GM13977 (cell line): ENCODE measurements at places on chromosomes 2 and 18.

- DNase-seq: no peak
Measured at GRCh38 chr2:182391443-182391842, 35.4 kb downstream of the PDE1A start.

- no peak for DNase-seq
Measured at GRCh38 chr2:235674146-235674545, 180.3 kb downstream of the AGAP1 start.

GRCh38 chr2:86372641-86373502 is 35.4 kb upstream of the REEP1 start:
- no peak for DNase-seq

GRCh38 chr18:72985686-72986085 is 117.9 kb upstream of the NETO1 start:
- DNase-seq: no peak

DNA sequence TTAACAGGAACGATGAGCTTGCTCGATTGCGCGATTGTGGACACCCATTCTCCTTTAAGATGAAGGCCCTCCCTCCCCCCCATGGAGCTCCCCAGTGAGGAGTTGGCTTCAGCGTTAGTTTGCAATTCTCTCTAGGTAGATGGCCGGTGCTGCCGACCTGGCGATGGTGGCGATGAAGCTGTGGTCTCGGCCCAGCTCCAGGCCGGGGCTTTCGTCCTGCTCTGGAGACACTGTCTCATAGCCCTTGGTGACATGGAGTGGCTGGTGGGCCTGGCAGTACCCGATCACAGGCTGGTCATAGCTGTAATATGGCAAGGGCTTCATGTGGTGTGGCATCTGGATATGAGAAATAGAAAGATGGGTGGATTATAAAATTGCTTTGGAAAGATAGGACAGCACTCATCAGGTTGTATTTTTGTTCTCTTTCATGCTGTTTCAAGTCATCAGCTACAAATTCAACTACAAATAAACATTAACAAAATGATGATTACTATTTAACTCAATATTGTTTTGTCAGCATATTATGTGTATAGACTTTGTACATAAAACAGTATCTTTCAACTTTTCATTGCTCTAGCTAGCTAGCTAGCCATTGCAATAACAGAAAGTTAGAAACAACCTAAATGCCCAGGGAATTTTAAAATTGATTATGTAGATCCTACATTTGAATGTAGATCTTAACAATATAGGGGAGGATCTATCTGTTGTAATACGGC is 773.4 kb downstream of the LRRTM4 start:
- no peak for DNase-seq

GRCh38 chr18:47248604-47249313 is 2.7 kb downstream of the SKOR2 start:
- no peak for DNase-seq

DNA sequence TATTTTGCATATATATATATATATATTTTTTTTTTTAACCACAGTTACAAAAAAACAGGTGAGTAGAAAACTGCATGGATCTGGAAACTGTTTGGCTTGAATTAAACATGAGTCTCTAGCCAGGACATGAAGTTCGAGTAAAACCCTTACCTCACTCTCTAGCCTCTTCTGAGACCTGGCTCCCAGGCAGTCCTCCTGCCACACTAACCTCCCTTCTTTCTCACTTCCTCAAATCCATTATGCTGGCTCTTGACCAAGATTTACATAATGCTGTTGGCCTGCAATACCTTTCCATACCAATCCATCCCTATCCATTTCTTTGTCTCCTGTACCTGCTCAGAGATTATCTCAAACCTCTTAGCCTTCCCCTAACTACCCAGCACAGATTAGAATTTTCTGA is 34.0 kb downstream of the PIGN start:
- no peak for DNase-seq

GRCh38 chr2:241813644-241814392 is 4.8 kb downstream of the NEU4 start:
- DNase-seq: peak; percentile 52

- no peak for DNase-seq
Measured at GRCh38 chr2:241509155-241509784, 886 bp upstream of the STK25 start.

DNA sequence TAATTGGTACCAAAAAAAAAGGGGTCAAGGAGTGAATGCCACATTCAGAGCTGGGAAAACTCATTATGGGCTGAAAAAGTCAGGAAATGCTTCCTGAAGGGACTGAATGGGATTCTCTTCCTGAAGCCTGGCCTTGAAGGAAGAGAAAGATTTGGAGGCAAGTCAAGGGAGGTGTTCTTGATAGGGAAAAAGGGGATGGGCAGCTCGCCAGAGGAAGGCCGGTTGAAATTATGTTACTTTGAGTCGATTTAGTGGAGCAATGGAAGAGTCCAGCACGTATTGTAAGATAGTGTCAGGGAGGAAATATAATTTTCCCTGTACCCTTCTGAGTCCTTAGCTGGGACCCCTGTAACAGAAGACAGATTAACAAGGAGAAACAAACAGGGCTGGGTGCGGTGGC is 115.3 kb upstream of the STPG4 start:
- DNase-seq: no peak

DNA sequence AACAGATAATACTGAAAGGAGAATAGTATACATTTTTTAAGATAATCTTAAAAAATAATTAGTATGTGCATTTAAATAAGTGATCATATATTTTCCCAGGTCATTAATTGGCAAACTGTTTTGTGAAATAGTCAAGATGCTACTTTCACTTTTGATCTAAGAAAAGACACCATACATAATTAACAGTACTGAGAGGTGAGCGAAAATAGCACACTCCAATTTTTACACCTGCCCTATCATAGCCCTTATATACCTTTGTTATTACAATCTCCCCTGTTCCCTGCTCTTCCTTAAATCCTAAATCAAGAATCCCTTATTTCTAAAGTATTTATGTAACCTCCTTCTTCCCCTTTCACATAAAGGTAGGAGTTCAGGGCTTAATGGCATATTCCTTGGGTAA is 500.1 kb upstream of the LRATD1 start:
- DNase-seq: no peak

- DNase-seq: no peak
Measured at GRCh38 chr2:72142570-72143440, 4.9 kb downstream of the CYP26B1 start.

GRCh38 chr2:8574196-8575037 is 107.4 kb upstream of the ID2 start:
- peak; percentile 61 for DNase-seq

- no peak for DNase-seq
Measured at GRCh38 chr2:33510586-33510968, 34.1 kb downstream of the RASGRP3 start.

DNA sequence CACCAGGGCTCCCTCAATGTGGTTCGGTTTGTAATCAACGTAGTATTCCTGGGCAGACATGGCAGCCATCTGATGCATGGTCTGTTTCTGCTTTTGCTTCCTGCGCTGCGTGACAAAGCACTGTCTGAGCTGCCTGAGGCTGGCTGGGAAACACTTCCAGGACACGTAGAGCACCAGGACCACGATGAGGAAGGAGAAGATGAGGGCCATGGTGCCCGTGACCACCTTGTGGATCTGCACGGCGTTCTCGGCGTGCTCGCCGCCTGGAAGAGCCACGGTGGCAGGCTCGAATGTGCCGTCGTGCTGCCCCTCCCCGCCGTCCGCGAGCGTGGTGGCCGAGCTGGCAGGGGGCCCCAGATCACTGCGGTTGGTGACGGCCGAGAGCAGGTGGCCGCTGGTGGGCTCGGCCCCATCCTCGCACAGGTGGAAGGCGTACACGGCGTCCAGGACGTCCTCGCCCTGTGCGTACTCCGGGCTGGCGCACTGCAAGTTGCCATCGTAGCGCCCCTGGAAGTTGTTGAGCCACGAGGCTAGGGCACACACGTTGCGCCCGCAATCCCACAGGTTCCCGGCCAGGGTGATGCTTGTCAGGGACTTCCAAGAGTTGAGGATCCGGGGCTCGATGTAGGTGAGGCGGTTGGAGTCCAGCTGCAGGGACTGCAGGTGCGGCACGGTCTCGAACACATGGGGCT is 2.1 kb downstream of the LRRTM1 start:
- no peak for DNase-seq

GRCh38 chr2:240205348-240205747 is 64.9 kb upstream of the OTOS start:
- no peak for DNase-seq

GRCh38 chr2:224780106-224780505 is 63.9 kb upstream of the CCDC195 start:
- no peak for DNase-seq

DNA sequence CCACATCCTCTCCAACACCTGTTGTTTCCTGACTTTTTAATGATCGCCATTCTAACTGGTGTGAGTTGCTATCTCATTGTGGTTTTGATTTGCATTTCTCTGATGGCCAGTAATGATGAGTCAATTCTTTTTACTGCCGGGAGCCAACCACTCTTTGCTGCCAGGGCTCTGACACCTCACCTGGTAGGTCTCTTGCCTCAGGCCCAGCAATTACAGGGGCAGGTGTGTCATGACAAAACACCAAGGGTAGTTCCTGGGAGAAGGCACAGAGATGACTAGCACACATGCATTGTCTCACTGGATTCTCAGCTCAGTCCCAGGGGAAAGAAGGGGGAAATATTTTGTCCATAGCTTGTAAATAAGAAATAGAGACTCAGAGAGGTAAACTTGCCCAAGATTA is 122.3 kb downstream of the CHST9 start:
- DNase-seq: no peak

- no peak for DNase-seq
Measured at GRCh38 chr2:67581751-67582150, 184.6 kb downstream of the ETAA1 start.

DNA sequence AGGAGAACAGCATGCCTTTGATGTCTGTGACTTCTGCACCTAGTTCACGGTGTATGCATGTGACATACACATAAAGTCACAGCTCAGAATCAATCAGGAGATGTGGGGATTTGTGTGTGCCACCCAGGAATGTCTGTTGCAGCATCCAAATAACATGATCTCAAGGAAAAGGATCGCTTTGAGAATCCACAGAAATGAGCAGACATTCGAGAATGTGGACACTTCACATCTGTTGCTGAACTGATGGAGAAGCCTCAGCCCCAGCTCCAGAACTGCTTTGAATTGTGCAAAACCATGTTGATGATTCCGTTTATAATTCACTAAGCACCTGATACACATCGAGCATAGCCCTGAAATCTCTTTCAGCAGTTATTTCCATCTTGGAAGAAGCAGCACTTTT is 208.6 kb downstream of the CMPK2 start:
- no peak for DNase-seq

GRCh38 chr2:239383036-239383758 is 17.6 kb downstream of the HDAC4 start:
- DNase-seq: no peak

DNA sequence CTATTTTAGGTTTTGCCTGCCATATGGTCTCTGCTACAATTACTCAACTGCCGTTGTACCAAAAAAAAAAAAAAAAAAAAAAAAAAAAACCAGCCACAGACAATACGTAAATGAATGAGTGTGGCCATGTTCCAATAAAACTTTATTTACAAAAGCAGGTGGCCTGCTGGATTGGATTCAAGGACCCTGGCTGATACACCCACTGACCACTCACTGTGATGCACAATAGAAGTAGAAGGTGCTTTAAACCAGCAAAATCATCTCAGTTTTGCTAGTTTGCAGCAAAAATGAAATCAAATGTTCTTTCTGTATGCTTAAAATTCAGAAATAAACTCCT is 137.4 kb downstream of the AKAIN1 start:
- DNase-seq: no peak

GRCh38 chr18:61993831-61994230 is 101.0 kb upstream of the RNF152 start:
- DNase-seq: no peak

- DNase-seq: no peak
Measured at GRCh38 chr2:144498277-144498676, 21.6 kb downstream of the ZEB2 start.

DNA sequence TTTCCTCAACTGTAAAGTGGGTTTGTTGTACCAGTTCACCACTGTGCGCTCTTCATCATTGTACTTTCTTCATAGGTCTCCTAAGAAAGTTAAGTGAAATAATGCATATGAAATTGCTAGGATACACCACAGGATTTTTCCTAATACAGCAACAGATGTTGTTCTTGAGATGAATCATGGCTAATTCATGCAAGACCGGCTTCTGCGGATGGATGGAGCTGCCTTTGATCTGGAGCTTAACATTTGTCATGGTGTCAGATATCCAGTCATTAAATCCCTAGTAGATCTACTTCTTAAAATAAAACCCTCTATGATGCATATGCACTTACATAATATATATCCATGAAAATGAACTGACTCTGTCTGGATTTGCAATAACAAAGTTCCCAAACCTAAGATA is 114.1 kb downstream of the COL6A3 start:
- DNase-seq: no peak

DNA sequence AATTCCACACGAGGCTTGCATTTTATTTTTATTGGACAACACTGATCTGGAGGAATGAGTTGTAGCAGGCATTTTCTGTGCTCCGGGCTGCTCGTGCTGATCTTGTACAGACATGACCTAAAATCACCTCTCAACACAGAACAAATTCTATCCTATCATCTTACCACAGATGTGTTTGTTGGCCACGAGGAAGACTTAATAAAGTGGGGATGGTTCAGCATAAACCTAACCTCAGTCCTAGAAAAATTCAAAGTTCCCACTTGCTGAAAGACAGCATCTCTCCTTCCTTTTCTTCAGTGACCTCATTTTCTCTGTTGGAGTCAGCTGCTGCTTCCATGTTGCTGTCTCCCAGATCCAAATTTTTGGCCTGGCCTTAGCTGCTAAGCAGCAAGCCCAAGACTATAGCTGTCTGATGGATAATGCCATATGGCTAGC is 45.3 kb downstream of the RBKS start:
- DNase-seq: no peak

DNA sequence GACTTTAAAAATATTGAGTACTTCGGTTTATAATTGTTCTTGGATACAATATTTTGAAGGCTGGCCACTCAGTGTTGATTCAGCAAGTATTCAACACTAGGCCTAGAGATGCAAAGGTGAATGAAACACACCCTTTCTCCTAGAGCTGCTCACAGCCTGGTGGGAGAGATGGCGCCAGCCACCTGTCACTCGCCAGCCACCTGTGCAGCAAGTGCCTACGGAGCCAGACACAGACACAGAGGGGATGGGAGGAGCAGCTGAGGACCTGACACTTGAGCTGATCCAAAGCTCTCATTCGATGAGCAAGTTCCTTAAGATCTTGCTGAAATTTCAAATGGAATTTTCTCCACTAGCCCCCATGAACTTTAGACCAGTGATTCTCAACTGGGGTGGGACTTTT is 151.1 kb upstream of the RIOK3 start:
- no peak for DNase-seq

GRCh38 chr2:179059026-179059700 is 9.2 kb upstream of the CCDC141 start:
- no peak for DNase-seq

- DNase-seq: no peak
Measured at GRCh38 chr2:136162438-136162837, 44.5 kb upstream of the CXCR4 start.

- DNase-seq: no peak
Measured at GRCh38 chr18:7413906-7414305, 153.2 kb upstream of the PTPRM start.

GRCh38 chr2:27622921-27623384 is 5.9 kb downstream of the CCDC121 start:
- no peak for DNase-seq
